HTR-8/SVneo (cell line): ENCODE measurements at places on chromosomes 7 and 10.

DNA sequence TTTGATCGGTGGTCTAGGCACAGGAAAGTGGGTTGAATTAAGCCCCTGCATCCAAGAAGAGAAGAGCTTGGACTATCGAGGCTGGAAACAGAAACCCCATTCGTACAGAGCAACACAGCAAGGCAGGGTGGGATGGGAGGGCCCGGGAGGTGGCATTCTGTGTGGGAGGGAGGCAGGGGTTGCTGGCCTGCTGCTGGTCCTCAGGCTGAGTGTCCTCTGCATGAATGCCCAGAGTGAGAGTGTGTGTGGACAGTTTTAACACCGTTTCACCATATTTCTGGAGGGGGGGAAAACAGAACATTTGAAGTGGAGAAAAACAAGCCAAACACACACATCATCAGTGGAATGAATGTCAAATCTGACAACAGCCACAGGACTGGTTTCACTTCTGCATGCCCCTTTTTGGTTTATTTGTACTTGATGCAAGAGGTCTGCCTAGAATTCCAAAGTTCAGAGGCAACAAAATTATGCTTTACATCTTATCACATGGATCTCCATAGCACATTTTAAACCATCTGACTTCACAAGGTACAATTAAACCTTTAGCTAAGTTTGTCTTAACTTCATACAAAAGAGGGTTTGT, 11.1 kb upstream of the ENO4 start:
- no peak for DNase-seq

GRCh38 chr10:116833986-116834985, 15.0 kb upstream of the ENO4 start:
- DNase-seq: no peak

GRCh38 chr7:2472739-2473138, 3.5 kb downstream of the GRIFIN start:
- DNase-seq: no peak

GRCh38 chr10:69846293-69846921, 44.7 kb downstream of the COL13A1 start:
- no peak for DNase-seq

- no peak for DNase-seq
Measured at GRCh38 chr10:14086596-14086995, 244.1 kb downstream of the FRMD4A start.

- no peak for DNase-seq
Measured at GRCh38 chr10:62733654-62734293, 70.7 kb upstream of the ADO start.

DNA sequence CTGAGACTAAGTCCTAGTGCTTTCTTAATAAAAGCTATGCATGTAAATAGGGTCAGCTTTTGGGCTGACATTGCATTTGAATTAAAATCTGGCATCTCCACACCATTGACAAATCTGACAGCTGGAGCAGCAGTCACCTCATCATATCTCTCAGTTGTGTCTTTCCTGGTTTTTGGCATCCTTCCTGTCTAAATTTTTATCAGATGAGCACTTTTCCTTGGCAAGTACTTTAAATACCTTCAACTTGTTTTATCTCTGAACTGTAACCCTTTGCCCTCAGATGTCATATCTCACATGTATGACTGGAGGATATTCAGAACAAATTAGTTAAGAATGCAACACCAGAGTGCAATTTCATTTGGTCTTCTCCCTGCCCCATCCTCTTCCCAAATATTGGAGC, 1066.2 kb downstream of the LRMDA start:
- DNase-seq: no peak

GRCh38 chr7:32916006-32916405, 24.4 kb upstream of the KBTBD2 start:
- no peak for DNase-seq

- DNase-seq: no peak
Measured at GRCh38 chr7:130939321-130940095, 205.5 kb upstream of the KLF14 start.

GRCh38 chr7:120227255-120227654, 45.7 kb upstream of the KCND2 start:
- no peak for DNase-seq

DNA sequence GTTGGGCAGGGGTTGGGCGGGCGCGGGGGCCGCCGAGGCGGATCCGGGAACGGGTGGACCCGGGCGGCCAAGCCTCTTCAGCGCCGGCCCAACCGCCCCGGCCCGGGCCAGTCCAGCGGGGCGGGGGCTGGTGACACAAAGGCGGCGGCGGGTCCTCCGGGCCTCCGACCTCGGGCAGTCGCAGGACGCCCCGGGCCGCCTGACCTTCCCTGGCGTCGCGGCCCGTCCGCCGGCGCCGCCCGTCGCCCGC, 54.2 kb downstream of the METTL2B start:
- no peak for DNase-seq
